ENCODE measurements at places on chromosomes 16 and 17. TPM values are rescaled to one million over a fixed set of nuclear protein-coding genes. Genes with fewer than 3 reads are reported as not detected.

DNA sequence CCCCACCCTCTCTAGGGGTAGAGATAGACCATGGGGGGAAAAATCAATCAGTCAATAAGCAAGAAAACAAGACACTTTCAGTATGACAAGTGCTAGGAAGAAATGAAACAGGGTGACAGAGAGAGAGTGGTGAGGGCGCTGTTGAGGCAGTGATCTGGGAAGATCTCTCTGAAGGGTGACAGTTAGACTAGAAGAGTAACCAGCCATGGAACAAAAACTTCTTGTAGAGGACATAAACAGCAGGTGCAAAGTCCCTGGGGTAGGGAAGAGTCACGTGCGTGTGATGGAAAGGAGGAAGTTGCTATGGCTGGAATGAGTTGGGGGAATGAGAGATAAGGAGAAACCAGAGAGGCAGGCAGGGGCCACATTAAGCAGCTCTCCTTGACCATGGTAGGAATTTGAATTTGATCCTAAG, 16.8 kb upstream of the EMP2 start:
- H3K27me3 ChIP-seq: no peaks in the 10 kb centered on the region
- H3K36me3 ChIP-seq: no peaks in the 10 kb centered on the region
- H3K4me3 ChIP-seq: no peak overlapping the region
- DNase-seq: no peak
- H3K4me1 ChIP-seq: peaks cover 21% of the 10 kb centered on the region

HBA2 gene
- 1.3 TPM for total RNA-seq

GRCh38 chr17:14330492-14330962, 29.6 kb downstream of the HS3ST3B1 start:
- no peak overlapping the region for H3K4me3 ChIP-seq
- H3K4me1 ChIP-seq: peaks cover 13% of the 10 kb centered on the region
- no peaks in the 10 kb centered on the region for H3K36me3 ChIP-seq
- H3K27me3 ChIP-seq: no peaks in the 10 kb centered on the region
- DNase-seq: peak; percentile 78
- H3K27ac ChIP-seq: no peak overlapping the region

KRT27 gene
- total RNA-seq: not detected

DNA sequence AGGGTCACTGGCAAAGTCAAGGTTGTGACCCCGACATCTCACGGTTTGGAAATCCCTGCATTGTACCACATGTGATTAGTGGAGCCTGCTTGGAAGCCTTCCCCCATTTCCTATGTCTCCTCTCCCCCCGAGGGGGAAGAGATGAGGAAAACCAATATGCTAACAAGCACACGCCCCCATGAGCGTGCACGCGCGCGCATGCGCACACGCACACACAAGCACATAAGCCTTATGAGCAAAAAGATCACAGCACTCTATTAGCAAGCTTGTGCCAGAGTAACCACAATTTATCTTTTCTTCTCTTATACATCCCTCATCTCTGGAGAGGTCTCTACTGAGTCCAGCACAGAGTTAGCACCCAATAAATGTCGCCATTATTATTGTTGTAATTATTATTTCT, 31.8 kb upstream of the MMP2 start:
- no peaks in the 10 kb centered on the region for H3K27me3 ChIP-seq
- no peak overlapping the region for H3K4me3 ChIP-seq
- H3K27ac ChIP-seq: no peak overlapping the region
- H3K36me3 ChIP-seq: no peaks in the 10 kb centered on the region

- no peak for DNase-seq
- no peak overlapping the region for H3K4me3 ChIP-seq
- no peak overlapping the region for H3K27ac ChIP-seq
- H3K4me1 ChIP-seq: no peaks in the 10 kb centered on the region
- H3K27me3 ChIP-seq: no peaks in the 10 kb centered on the region
These were observed 51.3 kb downstream of the AKAP1 start for GRCh38 chr17:57136355-57136754.

DNA sequence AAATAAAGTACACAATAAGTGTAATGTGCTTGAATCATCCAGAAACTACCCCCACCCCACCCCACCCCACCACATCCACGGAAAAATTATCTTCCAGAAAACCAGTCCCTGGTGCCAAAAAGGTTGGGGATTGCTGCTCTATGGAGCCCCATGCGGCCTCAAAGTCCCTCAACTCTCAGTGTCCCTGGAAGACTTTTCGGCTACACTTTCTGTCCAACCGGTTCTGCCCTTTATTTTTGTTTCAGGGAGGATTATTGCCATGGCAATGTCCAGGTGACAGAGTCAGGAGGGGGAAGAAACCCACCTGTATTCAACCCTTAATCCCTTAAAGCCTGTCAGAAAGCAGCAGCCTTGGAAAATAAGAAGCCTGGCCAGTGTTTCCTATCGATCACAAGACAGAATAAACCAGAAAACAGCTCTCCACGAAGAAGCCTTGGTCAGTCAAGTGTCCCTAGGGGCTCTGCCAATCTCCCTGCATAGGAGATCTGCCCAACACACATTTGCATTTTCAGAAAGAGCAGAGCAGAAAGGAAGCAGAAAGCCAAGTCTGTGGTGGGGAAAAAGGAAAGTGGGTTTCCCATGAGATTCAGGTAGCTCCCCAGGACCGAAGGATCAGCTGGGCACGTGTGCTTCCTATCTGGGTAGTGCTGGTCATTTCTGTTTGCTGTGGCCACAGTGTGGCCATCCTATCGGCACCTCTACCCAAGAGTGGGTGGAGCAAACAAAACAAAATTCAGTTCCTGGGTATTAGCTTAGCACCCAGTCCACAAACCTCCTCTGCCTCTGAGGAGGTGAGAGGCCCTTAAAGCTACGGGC, 342.7 kb downstream of the SOX9 start:
- DNase-seq: no peak
- H3K36me3 ChIP-seq: no peaks in the 10 kb centered on the region
- no peak overlapping the region for H3K27ac ChIP-seq
- H3K27me3 ChIP-seq: no peaks in the 10 kb centered on the region
- no peak overlapping the region for H3K4me3 ChIP-seq

- no peak overlapping the region for H3K27ac ChIP-seq
- H3K36me3 ChIP-seq: no peaks in the 10 kb centered on the region
- DNase-seq: peak; percentile 79
These were observed 26.3 kb downstream of the CEP112 start for GRCh38 chr17:66165537-66166123.

- H3K27ac ChIP-seq: no peak overlapping the region
- H3K27me3 ChIP-seq: no peaks in the 10 kb centered on the region
- no peak for DNase-seq
- H3K36me3 ChIP-seq: peaks cover 7% of the 10 kb centered on the region
These were observed 79.5 kb upstream of the PLCG2 start for GRCh38 chr16:81699596-81699995.

DNA sequence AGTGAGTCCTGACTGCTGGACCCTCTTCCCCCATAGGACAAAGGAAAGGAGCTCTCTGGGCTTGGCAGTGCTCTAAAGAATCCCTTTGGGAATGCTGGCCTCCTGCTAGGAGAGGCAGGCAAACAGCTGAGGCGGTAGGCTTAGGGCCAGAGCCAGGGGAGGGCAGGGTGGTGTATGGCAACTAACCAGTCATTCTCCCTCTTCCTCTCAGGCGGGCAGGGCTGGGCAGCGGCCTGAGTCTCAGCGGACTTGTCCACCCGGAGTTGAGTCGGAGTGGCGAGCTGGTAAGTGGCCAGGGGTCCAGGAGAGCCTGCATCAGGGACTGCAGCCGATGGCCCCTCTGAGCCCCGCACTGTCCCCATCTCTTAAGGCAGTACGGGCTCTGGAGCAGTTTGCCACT, 4.4 kb downstream of the ACADVL start:
- no peak overlapping the region for H3K4me3 ChIP-seq
- no peak for DNase-seq
- peaks cover 6% of the 10 kb centered on the region for H3K4me1 ChIP-seq
- H3K27ac ChIP-seq: no peak overlapping the region

DNA sequence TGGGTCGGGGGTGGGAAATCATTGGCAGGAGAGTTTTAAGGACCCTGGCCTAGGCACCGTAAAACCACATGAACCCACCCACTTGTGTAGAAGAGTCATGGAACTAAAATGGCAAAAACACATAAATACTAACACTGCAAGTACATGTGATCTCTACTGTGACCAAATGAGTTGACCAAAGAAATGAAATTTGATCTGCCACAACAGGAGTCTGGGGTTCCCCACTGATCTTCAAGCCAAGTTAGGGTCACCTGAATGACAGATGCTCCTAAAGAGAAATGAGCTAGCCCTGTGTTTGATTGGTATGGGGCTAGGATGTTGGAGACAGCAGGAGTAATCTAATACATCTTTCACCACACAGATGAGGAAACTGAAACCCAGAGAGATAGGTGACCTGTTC, 21.5 kb upstream of the SKAP1 start:
- H3K4me1 ChIP-seq: no peaks in the 10 kb centered on the region
- no peaks in the 10 kb centered on the region for H3K36me3 ChIP-seq
- no peak overlapping the region for H3K27ac ChIP-seq
- H3K4me3 ChIP-seq: no peak overlapping the region

KRTAP2-2 gene
- not detected for total RNA-seq

GRCh38 chr16:51407199-51407598, 256.1 kb upstream of the SALL1 start:
- H3K4me3 ChIP-seq: no peak overlapping the region
- DNase-seq: no peak
- H3K4me1 ChIP-seq: no peaks in the 10 kb centered on the region
- no peaks in the 10 kb centered on the region for H3K36me3 ChIP-seq
- H3K27ac ChIP-seq: no peak overlapping the region

DNA sequence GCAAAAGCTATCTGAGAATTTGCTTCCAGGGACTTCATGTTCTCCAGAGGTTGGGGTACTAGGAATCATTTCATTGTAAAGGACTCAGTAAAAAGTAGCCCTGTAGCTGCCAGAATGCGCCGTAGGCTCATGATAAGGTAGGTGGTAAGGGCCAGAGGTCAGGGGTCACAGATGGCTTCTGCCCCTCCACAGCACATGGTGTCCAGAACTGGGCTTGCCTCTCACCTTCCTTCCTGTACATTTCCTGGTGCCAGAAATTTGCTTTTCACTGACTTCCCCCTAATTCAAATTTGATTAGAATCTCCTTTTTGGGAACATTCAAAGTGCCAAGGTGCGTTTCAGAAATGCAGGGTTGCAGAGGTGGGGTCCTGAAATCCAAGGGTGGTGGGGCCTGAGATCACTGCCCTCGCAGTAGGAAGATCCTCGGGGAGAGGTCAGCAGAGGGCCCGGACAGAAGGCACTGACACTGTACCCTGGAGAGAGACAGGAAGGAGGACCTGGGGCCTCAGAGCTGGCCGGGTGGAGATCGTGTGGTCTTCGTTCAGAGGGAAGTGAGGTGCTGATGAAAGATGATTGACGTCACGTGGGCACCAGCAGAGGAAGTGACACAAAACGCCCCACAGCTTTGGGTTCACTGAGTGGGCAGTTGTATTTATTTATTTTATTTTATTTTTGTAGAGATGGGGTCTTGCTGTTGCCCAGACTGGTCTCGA, 25.5 kb upstream of the METRNL start:
- H3K4me3 ChIP-seq: no peak overlapping the region
- H3K4me1 ChIP-seq: peaks cover 8% of the 10 kb centered on the region
- no peaks in the 10 kb centered on the region for H3K27me3 ChIP-seq
- no peak for DNase-seq

- peak overlapping the region; percentile 47 for H3K27ac ChIP-seq
- no peak overlapping the region for H3K4me3 ChIP-seq
- H3K4me1 ChIP-seq: peaks cover 24% of the 10 kb centered on the region
- DNase-seq: no peak
These were observed 47.1 kb downstream of the VMP1 start for GRCh38 chr17:59754552-59754951.

RHBDF1 gene
- total RNA-seq: 28.2 TPM

DNA sequence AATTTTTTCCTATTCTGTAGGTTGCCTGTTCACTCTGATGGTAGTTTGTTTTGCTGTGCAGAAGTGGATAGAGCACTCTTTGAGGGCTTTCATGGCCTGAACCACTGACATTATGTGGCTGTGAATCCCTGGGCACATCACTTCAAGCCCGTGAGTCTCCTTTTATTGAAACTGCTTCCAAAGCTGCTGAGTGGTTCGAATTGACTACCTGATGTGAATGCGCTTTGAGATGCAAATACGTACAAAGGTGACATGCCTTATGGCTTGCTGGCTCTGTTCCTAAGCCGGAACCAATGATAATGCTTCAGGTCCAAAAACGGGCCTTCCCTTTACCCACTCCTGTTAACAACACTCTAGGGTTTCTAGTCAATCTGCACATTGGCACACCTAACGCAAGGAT, 34.3 kb downstream of the ASPA start:
- no peaks in the 10 kb centered on the region for H3K36me3 ChIP-seq
- no peak overlapping the region for H3K4me3 ChIP-seq
- DNase-seq: no peak
